ENCODE measurements at places on chromosomes 2 and 18.

- no peak for DNase-seq
Measured at GRCh38 chr2:234026693-234027254, 23.7 kb upstream of the SPP2 start.

- peak; percentile 38 for DNase-seq
Measured at GRCh38 chr18:581096-581495, 916 bp downstream of the CETN1 start.

DNA sequence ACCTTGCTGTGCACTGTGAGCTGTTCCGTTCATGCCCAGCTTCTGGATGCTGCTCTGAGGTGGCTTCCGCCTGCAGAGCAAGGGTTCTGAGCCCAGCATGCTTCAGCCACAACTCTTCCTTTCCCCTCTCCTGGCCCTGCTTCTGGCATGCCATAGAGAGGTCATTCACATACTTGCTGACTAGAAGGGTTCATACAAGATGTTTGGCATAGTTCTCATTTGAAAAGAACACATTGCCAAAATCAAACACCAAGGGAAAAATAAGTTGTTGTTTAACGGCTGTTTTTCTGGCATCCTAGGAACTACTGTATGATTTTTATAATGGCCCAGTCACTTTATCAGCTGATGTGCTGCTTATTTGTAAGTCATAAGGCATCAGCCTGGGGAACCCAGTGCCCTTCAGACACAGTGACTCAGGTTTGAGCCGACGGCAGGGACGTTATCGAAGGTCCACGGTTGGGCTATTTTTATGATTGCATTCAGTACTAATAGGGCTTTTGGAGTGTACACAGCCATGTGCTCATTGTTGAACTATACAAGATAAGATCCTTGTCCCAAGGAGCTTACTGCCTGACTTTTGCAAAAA, 53.9 kb upstream of the CTAGE1 start:
- DNase-seq: no peak

DNA sequence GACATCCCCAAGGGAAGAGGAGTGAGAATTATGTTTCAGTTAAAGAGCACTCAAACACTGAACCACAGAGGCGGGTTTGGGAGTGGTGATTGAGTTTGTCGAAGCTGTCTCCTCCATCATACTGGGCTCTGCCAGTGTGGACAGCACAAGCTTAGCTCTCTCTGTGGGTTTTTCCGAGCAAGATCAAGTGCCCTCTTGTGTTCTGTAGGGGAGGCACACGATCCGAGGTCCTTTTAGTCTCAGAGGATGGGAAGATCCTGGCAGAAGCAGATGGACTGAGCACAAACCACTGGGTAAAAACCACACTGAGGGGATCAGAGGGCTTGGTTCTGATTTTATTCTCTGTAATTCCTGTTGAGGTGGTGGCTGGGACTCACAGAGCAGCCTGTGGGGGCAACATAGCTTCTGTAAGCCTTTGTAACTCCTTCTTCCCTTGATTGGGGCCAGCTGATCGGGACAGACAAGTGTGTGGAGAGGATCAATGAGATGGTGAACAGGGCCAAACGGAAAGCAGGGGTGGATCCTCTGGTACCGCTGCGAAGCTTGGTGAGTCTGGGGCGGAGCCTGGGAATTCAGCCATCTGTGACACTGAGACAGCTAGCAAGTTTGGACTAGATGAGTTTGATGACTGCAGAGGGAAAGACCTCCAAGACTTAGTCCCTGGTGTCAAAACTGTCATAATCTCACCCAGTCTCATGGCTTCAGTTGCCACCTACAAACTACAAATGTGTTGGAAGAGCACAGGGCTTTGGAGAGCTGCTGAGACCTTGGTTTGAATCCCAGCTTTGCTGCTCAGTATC, 2.0 kb downstream of the NAGK start:
- peak; percentile 67 for DNase-seq

DNA sequence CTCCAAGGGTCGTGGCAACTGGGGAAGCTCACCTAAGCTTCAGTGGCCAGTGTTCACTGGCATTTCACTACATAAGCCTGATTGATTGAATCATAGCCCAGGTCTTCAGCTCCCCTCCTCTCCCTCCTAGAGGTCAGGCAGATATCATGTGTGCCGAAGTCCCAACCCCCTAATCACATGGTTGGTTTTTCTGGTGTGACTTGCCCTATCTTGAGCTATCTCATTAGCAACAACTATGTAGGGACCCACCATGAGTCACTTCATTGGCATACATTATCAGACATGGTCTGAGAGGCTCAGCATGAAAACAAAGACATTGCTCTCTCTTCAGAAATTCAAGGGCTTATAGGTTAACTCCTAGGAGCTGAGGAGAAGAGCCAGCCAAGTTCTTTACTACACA, 76.8 kb downstream of the LYPD1 start:
- no peak for DNase-seq

All from retina (tissue), 1 donor.